Stimulated activated CD4-positive, alpha-beta T cell treated with anti-CD3 and anti-CD28 coated beads, Interleukin-2, amount 100 ng/mL, for 48 hours (primary cell): ENCODE measurements at places on chromosomes 4 and X.

- DNase-seq: no peak
Observed at GRCh38 chr4:167616476-167616875, 382.2 kb upstream of the SPOCK3 start.

DNA sequence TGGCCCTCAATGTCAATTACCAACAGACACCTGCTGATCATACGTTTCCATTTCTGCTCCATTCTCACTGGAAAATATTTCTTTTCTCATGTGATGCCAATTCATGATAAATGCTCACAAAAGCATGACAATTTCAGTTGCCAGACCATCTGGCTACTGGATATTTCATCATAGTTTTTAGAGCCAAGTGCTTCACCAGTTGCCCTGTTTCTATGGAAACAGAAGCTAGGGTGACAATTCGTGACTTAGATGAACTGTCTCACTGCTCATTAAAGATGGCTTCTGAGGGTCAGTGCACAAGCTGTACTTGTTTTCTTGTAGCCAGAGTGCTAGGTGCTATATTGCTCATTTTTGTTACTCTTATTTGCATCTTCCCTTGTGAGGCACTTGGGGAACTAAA is 184.9 kb downstream of the COMMD8 start:
- no peak for DNase-seq

- DNase-seq: no peak
Observed at GRCh38 chrX:101217689-101218088, 1.9 kb upstream of the DRP2 start.

DNA sequence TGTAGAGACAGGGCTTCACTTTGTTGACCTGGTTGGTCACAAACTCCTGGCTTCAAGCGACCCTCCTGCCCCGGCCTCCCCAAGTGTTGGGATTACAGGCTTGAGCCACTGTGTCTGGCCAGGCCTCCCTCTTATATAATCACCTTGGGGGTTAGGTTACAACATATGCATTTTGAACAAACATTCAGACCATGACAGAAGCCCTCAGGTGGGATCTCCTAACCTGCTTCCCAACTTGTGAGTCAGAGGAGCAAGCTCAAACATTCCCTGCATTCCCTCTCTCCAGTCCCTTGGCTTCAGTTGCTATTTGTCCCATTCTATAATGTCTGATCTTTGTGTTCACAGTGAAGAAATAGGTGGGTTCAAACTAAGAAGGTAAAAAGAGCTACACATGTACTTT is 76.5 kb upstream of the NRK start:
- no peak for DNase-seq

- no peak for DNase-seq
Observed at GRCh38 chr4:11073621-11074051, 355.1 kb downstream of the HS3ST1 start.

DNA sequence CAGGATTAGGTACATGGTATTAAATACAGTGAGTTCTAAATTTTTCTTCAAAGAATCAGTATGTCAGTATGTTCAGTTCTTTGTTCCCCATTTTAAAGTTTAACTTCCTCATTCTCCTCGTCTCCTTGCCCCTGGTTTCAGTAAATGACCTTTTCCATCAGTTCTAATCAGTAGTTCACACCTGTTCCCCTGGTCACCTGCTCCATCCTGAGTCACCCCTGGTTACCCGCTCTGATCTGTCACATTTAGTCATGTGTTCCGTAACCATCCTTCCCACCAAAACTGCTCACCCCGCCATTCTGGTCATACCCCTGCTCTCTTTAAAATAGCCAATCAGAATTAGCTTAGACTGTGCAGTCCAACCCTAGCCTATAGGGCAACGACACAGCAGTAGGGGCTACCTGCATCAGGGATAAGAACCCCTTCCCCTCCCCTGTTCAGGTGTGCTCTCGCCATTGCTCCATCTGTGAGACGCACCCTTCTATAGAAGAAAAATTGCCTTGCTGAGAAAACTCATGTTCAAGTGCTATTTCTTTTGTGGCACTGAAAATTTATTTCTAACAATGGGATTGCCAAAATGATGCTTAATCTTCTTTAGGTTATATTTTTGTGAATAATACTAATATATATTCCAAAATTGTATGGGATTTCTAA is 181.3 kb downstream of the OR13H1 start:
- DNase-seq: no peak

- no peak for DNase-seq
Observed at GRCh38 chr4:8643441-8643840, 50.9 kb downstream of the CPZ start.

GRCh38 chr4:81049330-81049729 is 18.8 kb downstream of the BMP3 start:
- no peak for DNase-seq

DNA sequence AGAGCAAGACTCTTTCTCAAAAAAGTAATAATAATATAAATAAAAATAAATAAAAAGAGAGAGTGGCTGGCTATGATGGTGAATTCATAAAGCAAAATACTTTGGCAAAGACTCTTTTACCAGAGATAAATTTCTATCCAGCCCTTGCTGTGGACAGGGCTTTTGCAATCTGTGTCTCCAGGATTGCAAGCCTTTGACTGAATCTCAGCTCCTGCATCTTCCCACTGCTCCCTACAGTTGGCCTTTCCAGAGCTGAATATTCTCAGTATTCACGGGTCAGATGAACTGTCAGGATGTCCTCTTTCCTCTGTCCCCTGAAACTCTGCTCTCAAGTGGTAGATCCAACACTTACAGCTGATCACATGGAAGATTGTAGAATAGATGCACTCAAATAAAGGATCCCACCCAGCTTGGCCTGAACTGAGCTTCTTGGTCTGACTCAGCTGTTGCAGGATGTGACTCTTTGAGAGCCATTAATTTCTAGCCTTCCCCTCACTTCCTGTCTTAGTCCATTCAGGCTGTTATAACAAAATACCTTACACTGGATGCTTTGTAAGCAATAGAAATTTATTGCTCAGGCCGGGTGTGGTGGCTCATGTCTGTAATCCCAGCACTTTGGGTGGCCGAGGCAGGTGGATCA is 123.4 kb upstream of the GUCY1A1 start:
- no peak for DNase-seq

GRCh38 chr4:8198206-8198905 is 734 bp upstream of the SH3TC1 start:
- DNase-seq: no peak

DNA sequence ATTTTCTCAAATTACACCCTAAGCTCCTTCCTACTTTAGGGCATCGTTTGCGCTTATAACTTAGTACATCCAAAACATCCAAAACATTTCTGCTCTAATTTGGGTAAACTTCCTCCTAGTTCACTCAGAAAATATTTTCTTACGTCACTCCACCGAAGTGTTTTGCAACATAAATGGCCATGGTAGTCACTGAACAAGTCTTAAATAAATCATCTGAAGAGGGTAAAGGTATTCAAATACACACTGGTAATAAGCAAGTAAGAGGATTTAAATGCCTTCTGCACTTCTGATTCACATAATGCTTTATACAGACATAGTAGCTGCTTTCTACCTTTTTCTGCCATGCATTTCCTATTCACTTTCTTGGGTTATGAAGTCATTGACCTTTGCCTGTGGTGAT is 991.9 kb downstream of the NLGN4X start:
- DNase-seq: no peak

DNA sequence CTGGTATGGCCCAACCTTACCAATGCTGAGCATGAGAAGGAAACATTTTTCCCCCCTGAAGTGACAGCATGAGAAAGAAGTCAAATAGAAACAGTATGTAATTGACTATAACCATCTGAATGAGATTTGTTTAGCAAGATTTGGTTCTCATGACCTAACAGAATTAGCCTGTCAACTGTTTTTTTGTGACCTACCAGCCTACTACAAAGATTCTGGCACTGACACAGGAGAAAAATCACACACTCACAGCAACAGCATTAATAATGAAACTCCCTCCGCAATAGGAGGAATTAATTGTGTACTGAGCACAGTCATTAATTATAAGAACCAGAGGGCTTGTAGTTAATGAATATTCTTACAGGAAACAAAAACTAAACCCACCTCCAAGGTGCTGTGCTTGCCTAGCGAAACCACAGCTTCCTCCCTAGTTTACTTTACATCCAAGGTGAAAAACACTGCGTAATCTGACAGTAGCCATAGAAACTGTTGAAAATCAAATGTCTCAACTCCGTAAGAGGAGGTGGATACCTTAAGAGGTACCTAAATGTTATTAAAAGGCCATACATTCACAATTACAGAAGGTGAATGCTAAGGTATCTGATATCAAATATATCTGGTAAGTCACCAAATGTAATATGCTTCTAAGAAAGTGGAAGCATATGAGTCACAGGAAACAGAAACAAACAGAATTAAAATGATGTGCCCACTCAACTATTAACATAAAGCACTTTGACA is 34.9 kb downstream of the MMRN1 start:
- no peak for DNase-seq

GRCh38 chr4:8910822-8911315 is 39.2 kb upstream of the HMX1 start:
- DNase-seq: no peak
